ENCODE measurements at places on chromosomes 7 and 10. TPM values are rescaled to one million over a fixed set of nuclear protein-coding genes. Genes with fewer than 3 reads are reported as not detected.
A peak's percentile ranks its signal among the peaks of the same experiment; 100 is the strongest.

- DNase-seq = peak; percentile 46
These were observed 6.7 kb upstream of the FAM180A start for GRCh38 chr7:135755351-135755753.

DNA sequence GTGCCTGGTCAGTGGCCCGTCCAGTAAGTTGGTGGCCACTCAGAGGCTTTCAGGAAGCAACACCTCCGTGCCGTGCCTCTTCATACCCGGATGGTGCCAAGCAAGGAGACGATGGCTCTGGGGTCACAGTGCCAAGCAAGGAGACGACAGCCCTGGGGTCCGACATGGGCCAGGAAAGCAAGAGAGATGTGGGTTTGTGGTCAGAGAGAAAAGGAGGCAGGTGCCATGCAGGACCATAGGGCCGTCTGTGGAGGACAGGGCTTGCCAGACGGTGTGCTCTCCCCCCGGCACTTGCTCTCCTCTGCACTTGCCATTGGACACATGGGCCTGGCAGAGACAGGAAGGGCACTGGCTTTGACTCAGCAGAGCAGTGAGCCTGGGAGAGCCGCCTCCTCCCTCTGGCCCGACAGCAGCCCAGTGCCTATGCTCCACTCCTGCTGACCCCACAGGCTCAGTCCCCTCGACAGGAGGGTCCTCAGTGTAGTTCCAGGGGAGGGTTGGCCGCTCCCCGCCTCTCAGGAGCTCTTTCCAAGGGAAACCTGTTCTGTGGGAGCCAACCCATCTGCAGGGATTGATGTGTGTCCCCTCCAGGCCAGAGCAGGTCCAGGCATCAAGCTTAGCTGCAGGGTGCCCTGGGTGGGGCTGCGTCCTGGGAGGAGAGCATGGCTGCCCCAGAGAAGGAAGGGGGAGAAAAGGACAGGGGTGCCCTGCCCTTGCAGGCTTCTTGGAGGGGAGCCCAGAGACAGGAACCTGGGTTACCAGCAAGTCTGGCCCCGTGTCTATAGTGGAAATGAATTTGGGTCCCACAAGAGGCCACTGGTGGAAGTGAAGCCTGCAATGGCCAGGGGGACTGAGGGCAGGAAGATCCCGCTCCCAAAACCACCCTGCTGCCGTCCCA lies 7.6 kb upstream of the CALML5 start:
- DNase-seq = no peak

DNA sequence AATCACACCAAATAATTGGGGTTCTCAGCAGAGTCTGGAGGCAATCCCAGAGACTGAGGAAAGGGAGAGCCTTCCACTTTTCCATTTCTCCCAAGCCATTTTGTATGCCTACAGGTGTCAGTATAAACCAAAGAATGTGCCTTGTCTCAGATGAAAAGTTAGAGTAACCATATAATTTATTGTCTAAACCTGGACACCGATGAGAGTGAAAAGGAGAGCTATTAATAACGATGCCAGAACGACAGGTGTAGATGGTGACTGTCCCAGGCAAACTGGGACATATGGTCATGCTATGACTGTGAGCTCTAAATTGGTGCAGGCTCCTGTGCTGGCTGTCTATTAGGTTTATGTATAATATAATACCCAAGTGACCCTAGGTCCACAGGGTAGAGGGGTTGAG lies 219.6 kb downstream of the ARHGAP12 start:
- DNase-seq = no peak

DNA sequence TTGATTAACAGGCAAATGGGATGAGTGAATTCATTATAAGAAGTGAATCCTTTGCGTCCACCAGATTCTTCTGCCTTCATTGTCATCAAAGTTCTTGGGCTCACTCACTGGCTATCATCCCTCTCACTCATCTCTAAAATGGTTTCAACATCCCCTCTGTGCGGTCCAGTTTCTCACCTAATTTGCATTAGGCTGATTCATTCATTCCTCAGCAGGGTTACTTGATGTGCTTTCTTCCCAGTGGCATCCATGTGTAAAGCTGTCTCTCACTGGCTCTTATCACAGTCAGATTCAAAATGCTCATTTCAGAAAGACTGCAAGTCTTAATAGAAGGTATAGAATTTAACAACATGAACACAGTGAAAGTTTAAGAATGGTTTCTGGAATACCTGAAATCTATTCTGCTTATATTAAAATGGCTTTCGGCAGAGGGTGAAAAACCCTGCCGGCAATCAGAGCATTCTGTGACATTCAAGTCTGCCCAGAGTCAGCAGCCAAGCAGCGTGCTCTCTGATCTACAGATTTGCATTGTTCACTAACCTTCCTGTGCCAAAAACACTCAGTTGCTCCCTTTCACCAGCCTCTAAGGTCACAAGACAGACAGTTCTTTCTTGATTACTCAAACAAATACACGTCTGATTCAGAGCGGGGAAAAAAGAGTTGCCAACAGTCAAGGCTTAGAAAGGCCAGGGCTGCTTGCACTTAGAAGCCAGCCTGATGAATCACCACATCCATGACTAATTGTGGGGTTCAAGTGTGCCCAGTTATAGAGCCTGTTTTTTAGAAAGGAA lies 106.7 kb downstream of the TES start:
- DNase-seq = peak; percentile 40

- DNase-seq = no peak
These were observed 163.1 kb downstream of the PRKCQ start for GRCh38 chr10:6416892-6417512.

- DNase-seq = no peak
These were observed 63.6 kb upstream of the CARD11 start for GRCh38 chr7:3107228-3107763.

GRCh38 chr10:75197906-75198305 lies 12.7 kb upstream of the VDAC2 start:
- DNase-seq = no peak

- DNase-seq = no peak
These were observed 115.8 kb upstream of the PRR15 start for GRCh38 chr7:29447828-29448227.

GRCh38 chr10:117112220-117112619 lies 25.9 kb downstream of the VAX1 start:
- no peak for DNase-seq

ZNF804B gene
- not detected for total RNA-seq

ABCB1 gene
- total RNA-seq = 6.2 TPM

All from heart left ventricle (tissue), 16 donors.